ENCODE measurements at places on chromosomes 6 and 20.

DNA sequence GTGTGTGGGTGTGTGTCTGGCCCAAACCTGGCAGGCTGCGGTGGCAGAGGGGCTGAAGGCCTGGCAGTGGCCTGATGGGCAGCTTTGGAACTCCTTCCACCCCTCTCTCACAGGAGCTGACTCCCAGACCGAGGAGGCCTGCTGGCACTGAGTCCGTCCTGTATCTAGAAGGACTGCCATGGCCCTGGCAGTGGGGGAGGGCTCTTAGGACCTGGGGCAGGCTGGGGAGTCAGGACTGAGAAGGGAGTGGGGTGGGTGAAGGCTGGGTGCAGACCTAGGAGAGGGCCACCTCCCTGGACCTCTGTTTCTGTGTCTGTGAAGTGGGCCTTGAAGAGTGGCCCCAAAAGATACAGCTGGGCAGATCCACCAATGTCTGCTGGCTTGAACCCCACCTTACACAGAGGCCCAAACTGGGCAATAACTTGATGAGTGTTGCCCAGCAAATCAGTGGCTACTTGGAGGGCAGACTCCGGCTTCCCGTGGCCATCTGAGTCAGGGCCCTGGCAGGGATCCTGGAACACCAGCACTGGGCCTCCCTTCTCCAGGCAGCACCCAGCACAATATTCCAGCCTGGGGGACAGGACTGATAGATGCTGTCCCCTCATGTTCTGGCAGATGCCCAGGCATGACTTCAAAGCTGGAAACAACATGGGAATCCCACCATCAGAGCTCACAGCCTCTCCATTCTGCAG is 46.7 kb upstream of the BLCAP start:
- no peak for DNase-seq

GRCh38 chr6:14206391-14206790 is 88.8 kb downstream of the CD83 start:
- no peak for DNase-seq

DNA sequence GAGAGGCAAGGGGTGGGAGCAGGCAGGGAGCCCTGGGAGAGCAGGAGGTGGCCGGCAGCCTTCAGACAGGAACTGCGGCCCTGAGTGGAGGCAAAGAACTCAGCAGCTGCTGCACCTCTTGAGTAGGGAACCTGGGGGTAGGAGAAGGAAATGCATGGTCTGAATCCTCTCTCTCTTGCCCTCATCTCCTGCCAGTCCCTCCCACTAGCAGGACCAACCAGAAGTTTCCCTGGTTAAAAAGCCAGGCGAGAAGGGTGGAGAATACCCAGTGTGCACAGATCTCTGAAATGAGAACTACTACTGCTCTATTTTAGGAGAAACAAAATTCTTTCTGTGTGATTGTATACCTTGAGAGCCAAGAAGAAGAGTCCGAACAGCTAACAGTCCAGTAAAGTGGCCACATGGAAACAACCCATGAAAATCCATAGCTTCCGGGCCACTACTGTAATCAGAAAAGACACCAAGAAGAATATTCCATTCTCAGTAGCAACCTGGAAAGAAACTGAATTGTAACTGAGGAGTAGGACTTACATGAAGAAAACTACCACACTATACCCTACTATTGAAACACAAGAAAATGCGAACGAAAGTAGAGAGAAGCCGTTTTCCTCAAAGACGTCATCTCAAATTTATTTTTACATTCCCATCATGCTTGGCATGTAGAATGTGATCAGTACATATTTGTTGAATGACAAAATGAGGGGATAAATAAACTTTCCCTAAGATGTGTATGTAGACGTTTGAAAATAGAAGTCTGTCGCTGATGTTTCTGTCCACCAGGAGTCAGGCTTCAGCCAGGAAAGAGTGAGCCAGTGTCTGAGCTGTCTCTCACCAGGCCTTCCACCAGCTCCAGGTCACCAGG is 25.6 kb downstream of the WRNIP1 start:
- DNase-seq: peak; percentile 87

- no peak for DNase-seq
These were observed 57.7 kb downstream of the SLX4IP start for GRCh38 chr20:10492844-10493243.

DNA sequence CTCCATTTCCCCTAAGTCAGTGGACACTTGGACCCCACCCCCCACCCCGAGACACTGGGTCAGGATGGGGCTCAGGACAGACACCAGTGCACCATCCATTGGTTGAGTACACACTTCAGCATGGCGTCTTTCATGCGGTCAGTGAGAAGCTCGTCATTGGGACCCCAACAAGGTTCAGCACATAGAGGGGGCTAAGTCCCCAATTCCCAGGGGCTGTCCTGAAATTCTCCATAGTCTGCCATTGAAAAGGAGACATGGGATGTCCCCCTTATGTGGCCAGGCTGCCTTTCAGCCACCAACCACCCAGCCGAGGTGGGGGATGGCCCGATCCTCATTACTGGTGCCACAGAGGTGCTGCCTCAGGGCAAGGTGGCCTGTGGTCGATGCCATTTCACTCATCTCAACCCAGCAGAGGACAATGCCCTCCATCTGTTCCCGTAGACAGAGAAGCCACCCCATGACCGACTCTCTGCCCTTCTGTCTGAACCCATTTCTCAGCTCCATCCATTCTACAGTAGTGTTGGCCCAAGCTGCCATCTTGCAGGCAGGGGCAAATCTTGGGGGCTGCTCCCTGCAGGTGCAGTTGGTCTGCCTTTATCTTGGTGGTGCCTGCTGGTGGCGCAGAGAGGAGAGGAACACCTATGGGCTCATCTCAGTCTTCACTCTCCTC is 37.4 kb downstream of the PRR18 start:
- no peak for DNase-seq

GRCh38 chr6:156062091-156062563 is 606.5 kb upstream of the NOX3 start:
- no peak for DNase-seq

- no peak for DNase-seq
These were observed 209.8 kb upstream of the PDE10A start for GRCh38 chr6:165872811-165873210.

DNA sequence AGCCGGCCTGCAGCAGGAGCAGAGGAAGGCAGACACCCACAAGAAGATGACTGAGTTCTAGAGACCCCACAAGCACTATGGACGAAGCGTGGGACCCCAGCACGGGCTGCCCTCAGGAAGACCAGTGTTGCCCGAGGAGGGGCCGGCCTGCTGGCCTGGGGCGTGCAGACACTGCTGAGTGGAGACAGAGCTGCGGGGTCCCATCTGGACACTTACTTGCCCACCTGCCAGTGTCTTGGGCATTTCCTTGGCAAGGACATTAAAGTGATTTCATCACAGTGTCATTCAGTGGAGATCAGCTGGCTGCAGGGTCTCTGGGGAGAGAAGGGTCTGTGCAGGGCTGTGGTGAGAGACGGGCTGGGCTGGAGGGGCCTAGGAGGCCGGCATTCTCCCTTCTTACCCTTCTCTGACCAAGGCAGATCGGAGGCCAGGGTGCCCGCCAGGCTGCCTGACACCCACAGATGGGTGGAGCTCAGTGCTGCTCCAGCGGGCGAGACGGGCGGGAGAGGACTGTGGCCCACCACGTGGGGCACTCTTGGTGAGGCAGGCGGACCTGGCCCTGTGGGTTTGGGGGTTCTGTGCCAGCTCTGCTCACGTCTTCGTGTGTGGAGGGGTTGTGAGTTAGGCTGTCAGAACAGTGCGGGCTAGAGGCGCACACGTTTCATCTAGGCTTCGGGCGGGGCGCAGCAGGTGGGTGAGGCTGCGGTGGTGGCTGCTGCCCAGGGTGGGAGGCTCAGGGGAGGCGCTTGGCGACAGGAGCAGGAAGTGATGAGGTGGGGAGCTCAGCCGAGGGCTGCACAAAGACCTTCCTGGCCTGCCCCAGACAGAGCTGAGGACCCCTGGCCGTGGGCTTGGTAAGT is at the start of gene LIME1:
LIME1 (plus strand) TSS at position 806 of the 860 bp plus-strand sequence. CDS start 886 bp downstream, outside the sequence.
- no peak for DNase-seq

- DNase-seq: no peak
These were observed 37.0 kb downstream of the BAK1 start for GRCh38 chr6:33543116-33543515.

GRCh38 chr6:82588020-82588419 is 224.4 kb downstream of the TPBG start:
- no peak for DNase-seq

DNA sequence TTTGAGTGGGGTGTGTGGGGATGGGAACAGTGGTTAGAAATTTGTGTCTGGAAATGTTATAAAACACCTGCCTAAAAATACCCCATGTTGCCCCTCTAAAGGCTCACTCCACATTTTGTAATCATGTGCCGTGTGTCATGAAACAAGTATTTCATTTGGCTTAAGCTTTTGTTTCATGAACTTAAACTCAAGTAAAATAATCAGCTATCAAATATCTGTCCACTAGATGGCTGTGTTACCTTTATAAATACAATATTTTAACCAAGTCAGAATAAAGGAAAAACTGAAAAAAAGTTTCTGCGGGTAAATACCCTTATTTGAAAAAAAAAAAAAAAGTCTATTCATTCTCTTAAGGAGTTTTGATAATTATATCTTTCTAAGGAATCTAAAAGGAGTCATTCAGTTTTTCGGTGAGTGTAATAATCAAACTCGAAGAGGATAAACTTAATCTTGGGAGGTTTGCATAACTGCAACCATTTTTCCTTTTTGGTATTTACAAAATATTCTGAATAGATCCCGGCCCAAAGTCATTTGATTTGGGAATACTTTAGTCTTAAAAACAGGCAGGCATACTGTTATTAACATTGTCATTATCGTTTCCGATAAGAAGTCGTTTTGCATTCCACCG is 29.9 kb upstream of the MTRF1L start:
- peak; percentile 11 for DNase-seq

- DNase-seq: no peak
These were observed 89.1 kb upstream of the SLC35F1 start for GRCh38 chr6:117817992-117818391.

DNA sequence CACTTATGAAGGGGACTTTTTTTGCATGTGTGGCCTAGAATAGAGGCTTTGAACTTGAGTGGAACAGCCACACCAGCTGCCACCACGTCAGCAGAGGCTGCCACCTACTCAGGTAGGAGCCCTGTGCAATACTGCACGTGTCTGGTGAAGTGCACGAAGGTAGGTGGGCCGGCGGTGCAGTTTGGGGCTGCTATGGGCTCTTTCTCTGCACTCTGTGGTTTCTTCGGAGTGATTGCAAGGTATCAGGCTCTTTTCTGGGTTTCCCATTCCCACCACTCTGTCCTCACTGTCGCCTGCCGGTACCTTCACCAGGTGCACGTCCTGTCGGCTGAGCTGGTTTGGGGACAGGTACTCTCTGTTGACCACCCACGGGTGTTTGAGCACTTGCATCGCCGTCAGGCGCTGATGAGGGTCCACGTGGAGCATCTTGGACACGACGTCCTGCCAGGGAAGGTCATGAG is 30.8 kb upstream of the MPC1 start:
- no peak for DNase-seq

DNA sequence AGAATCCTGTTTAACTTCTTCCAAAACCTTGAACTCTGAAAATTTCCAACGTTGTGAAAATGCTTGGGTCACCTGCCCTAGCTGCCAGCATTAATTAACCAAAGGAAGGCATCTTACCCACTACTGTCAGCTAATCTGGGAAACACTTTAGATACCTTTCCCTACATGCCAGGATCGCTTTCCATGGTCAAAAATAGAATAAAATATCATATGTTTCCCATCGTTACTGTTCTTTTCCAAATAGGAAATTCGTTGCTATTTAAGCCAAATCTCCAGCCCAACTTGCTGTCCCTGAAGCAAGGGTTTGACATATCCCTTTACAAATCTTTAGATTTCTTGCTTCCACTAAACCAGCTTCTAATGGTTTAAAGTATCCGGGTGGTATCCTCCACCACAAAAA is 157.5 kb downstream of the AIG1 start:
- DNase-seq: no peak

All from Ammon's horn (tissue), 1 donor.